GM10248 (cell line): ENCODE measurements at places on chromosomes 3 and 15.

GRCh38 chr3:42101048-42101447, 9.9 kb downstream of the TRAK1 start:
- no peak for DNase-seq

- DNase-seq, result peak; percentile 14
Measured at GRCh38 chr3:133295199-133295901, 104.5 kb upstream of the BFSP2 start.

GRCh38 chr3:154904328-154904727, 175.8 kb upstream of the MME start:
- DNase-seq, result no peak

GRCh38 chr3:55247666-55248065, 239.4 kb downstream of the WNT5A start:
- DNase-seq, result no peak

DNA sequence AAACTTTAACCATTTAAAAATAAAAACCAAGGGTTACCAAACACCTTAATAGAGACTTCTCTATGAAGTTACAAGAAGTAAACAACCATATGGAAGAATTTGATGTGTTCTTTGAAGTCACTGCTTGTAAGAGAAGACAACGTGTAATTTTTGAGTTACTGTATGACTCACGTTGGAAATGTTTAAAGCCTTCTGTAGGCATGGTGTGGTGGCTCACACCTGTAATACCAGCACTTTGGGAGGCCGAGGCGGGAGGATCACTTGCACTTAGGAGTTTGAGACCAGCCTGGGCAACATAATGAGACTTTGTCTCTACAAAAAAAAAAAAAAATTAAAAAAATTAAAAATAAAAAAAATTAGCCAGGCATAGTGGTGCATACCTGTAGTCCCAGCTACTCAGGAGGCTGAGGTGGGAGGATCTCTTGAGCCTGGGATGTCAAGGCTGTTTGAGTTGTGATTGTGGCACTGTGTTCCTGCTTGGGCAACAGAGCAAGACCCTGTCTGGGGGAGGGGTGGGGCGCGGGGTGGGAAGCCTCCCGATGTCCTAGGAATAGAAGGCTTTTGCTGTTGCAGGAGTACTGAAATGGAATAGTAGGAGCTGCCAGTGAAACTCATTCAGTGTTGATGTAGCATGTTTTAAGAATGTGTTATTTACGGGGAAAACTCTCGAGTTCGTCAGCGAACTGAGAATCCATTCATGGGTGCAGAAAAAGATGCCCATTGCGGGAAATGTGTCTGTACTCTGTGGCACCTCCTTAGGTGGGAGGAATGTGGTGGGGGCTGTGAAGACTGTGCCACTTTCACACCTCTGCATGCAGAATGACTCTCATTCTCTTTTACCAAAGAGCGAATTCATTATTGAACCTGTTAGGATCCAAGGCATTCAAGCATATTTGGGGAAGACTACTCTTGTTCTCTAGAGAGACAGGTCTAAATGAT, 134.2 kb downstream of the FNDC3B start:
- DNase-seq, result no peak

GRCh38 chr3:192373586-192373985, 353.8 kb downstream of the FGF12 start:
- no peak for DNase-seq

GRCh38 chr3:16907243-16907642, 22.5 kb downstream of the PLCL2 start:
- no peak for DNase-seq

DNA sequence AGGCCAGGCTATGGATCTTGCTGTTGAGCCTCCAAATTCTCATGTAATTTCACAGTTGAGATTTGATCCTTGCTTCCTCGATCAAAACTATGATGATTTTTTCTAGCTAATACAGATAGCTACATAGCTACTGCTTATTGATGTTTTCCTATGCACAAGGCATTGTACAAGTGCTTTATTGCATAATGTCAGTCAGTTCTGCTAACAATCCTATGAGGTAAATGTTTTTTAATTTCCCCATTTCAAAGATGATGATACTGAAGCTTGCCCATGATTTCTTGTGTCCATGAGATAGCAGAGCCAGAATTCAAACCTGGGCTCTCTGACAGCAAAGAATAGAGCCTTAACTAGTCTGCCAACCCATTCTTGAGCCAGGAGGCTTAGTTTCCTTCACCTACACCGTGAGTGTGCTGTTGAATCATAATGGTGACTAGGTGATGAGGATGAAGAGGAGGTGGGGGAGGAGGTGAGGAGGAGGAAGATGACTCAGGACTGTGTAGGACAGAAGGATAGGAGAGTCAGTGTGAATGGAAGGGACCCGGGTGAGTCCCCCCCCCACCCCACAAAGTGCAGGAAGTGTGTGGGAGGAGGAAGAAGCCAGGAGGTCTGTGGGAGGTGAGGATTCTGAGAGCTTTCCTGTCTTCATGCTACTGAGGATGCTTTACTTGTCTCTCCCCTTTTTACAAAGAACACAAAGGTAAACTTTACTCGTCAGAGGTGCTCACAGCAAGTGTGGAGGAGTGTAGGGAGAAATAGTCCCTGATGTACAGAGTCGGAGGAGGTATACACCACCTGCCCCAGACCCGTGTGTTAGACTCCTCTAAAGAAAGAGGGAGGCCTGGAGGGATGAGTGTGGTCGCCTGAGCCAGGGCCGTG, 3.6 kb downstream of the TAGLN3 start:
- DNase-seq, result no peak

DNA sequence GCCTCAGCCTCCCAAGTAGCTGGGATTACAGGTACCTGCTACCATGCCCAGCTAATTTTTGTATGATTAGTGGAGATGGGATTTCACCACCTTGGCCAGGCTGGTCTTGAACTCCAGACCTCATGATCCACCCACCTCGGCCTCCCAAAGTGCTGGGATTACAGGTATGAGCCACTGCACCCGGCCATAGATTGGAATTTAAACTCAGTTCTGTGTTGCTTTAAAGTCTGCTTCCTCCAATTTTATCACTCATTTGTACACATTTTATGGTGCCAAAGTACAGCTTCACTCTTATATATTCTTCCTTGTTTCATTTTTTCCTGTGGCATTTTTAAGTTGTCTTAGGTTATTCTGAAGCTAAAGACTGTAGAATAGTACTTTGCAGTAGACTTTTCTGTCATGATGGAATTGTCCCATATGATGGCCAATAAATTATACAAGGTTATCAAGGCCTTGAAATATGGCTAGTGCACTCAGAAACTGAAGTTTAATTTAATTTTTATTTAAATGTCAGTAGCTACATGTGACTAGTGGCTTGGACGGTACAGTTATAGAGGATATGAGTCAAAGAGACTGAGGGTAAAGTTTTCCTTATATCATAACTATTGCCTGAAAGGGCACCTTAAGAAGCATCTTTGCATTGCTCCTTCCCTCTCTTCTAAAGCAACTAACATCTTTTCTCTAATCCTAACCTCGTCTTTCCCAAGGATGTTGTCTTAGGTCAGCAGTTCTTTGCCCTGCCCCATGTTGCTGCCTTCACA, 28.1 kb downstream of the ATP11B start:
- no peak for DNase-seq

GRCh38 chr3:187044867-187045552, 94.3 kb downstream of the RPL39L start:
- no peak for DNase-seq

DNA sequence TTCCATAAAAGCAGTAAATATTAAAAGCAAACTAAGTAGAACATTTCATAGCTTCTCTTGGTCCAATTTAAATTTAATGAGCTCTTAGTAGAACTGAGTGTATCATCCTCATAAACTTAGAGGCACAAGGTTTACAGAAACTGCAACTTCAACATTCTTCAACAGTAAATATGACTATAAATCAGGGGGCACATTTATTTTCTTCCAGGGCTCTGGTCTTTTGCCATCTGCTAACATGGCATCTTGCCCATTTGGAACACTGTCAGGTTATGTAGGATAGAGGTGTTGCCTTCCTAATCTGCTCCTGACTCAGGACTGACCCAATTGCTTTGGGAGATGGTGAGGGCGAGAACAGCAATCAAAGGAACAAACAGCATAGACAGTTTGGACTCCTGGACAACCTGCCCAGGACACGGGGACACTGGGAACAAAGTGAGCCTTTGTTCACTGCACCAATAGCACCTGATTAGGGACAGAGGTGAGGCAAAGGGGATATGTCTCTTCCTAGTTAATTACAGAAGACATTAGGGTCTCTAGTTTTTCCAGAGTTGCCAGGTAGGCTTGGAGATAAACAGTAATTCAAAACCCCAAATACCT, 610.2 kb upstream of the ROBO2 start:
- DNase-seq, result no peak

GRCh38 chr3:158260392-158260791, 150.5 kb downstream of the RSRC1 start:
- DNase-seq, result no peak

- DNase-seq, result no peak
Measured at GRCh38 chr3:167609156-167609555, 44.6 kb downstream of the WDR49 start.

DNA sequence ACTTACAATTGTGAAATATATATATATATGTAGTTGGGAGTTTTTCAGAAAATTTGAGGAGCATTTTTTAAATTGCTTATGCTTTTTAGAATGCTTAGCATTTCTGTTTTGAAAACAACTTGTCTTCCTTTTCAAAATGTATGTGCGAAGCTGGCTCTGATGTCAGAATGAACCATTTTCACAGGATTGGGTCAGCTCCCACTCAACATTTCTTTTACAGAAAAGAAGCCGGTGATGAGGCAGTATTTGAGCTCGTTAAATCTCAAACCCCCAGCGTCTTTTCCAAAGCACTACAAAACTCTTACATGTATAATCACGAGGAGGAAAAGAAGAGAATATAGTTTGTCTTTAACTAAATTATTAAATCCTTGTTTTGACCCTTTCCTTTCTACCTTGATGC, 225.4 kb downstream of the MEIS2 start:
- no peak for DNase-seq

GRCh38 chr15:74709011-74709410, 13.2 kb upstream of the EDC3 start:
- no peak for DNase-seq

- no peak for DNase-seq
Measured at GRCh38 chr3:32316976-32317375, 74.7 kb upstream of the CMTM7 start.

DNA sequence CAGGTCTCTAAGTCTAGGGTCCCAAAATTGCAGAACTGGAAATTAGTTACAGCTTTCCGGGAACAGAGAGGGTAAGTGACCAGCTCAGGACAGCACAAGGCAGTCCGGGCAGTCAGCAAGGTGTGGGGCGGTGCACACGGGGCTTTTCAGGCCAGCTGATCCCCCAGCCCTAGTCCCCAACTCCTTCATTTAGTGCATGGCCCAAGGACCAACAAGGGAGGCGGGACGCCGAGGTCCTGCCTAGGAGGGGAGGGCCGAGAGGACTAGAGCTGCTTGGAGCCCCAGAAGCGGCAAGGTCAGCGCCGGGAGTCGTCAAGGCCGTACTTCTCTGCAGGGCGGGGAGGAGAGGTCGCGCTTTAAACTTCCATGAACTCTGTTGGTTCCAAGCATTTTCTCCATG, 2.0 kb upstream of the PDE8A start:
- DNase-seq, result no peak

- no peak for DNase-seq
Measured at GRCh38 chr3:184654375-184654774, 57.5 kb downstream of the MAGEF1 start.

- no peak for DNase-seq
Measured at GRCh38 chr15:33125894-33126537, 68.5 kb downstream of the FMN1 start.

DNA sequence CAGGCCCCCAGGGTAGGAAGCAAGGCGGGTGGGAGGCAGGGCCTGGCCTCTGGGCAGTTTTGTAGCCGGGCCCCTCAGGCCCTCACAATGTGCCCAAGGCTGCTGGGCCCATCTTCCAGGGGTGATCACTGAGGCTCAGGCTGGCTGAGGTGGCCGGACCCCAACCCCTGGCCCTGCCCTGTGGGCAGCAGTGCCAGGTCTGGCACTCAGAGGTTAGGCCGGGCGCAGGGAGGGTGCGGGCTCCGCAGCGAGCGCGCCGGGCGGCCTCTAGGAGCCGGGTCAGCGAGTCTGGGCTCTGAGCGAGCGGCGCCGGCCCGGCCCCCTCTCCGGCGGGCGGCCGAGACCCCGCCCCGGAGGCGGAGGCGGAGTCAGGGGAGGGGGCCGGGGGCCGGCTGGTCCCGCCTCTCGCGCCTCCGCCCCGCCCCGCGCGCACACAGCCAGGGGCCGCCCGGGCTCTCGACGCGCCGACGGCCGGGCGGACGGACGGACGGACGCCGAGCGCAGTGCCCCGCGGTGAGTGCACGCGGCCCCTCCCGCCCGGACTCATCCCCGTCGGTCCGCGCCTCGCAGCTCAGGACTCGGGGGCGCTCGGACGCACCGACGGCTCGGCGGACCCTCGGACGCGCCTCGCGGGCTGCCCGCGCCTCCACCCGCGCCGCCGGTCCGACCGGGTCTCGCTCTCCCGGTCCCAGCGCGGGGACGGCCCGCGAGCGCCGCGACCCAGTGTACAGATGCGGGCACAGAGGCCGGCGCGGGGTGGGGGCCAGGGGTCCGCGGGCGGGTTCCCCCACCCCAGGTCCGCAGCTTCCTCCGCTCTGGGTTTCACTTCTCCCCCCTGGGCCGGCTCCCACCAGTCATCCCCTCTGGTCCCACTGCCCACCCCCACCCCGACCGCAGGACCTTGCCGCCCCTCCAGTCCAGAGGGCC, at the start of gene FBLN2:
Gene FBLN2 (plus strand): TSS at position 430 of the 927 bp plus-strand sequence. CDS start 21,231 bp downstream, outside the sequence.
- no peak for DNase-seq

DNA sequence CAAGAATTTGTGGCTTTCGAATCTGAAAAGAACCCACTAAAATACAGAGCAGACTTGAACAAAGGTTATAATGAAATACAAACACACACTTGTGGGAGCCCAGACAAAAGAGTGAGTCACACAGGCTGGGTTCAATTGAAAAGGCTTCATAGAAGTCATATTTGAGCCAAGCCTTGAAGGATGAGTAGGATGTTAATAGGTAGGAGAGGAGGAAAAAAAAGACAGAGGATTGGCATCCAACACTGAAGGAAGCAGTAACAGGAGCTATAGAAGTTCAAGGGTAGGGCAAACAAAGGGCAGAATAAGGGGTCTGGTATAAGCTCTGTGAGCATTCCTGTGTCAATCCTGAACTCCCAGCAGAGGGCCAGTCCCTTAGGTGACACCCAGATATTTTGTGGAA, 325.4 kb downstream of the FOXP1 start:
- DNase-seq, result no peak

DNA sequence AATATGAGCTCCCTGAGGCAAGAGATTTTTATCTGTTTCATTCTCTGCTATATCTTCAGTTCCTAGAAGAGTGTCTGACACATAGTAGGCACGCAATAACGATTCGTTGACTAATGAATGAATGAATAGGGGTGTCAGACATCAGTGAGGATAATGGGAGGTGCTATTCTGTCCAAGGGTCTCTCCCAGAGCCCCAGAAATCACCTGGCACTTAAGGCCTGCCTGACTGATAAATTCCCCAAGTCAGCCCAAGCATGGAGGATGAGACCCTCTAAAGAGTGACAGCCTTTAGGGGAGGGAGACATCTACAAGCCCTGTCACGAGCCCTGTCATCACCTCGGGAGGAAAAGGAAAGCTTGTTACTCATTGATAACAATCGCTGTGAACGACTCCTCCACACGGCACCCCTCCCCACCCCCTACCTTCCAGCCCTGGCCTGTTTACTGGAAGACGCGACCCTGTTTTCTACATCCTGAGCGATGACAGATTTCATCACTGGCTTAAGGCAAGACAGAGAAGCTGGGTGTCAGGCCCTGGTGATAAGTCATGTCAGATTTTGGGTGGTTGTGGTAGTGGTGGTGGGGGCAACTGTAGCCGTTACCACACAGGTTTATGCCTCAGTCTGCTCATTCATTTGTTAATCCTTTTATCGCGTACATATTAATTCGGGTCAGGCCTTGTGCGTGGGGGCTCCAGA, 23.1 kb downstream of the BHLHE40 start:
- no peak for DNase-seq

GRCh38 chr3:30512576-30512975, 93.8 kb upstream of the TGFBR2 start:
- DNase-seq, result no peak
